ENCODE measurements at places on chromosomes 4 and X.

DNA sequence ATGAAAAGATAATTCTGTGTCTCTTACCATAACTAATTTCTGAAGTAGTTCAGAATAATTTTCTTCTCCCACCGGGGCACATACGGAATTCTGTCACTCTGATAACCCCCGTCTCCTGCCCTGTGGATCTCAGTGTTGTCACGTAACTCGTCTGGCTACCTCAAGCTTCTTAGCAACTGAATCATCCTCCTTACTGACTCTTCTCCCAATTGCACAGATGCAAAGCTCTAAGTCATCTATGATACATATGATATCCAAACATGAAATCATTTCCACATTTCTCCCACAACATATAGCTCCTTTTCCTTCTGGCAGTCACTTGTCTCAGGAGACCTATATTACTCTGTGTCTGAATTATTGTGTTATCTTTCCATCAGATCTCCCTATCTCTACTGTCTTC lies 1043.1 kb upstream of the TENM3 start:
- no peaks in the 10 kb centered on the region for H3K36me3 ChIP-seq
- H3K4me3 ChIP-seq: no peak overlapping the region
- H3K27ac ChIP-seq: no peak overlapping the region
- no peaks in the 10 kb centered on the region for H3K27me3 ChIP-seq
- H3K4me1 ChIP-seq: no peaks in the 10 kb centered on the region

DNA sequence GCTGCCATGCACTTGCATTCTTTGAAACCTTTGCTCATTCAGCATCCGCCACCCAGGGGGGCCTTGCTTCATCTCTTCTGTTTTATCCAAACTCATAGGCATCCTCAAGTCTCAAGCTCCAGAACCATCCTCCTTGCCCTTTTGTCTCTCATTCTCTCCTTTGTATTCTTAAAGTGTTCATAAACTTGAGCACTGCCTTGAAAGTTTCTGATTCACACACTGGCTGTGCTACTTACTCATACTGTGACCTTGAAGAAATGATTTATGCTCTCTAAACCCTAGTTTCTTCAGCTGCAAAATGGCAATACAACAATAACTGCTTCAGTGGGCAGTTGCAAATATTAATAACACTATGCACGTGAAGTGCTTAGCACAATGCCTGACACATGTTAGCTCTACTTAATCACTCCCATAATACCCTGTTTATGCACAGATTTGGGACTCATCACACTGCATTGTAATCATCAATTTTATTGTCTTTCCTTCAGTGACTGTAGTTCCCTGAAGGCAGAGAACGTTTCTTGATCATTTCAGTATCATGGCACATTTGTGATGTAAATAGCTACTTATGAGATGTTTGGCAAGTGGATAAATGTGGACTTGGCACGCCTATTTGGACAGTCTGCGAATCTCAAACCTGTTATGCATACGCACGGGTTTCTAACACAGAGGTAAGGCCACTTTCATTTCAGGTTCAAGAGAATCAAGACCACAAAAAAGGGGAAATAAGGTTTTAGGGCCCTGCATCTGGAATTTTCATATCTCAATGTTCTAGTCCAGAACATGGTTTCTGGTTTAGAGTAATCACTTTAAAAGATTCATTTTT lies 291.0 kb downstream of the LDB2 start:
- no peaks in the 10 kb centered on the region for H3K27me3 ChIP-seq
- no peak overlapping the region for H3K4me3 ChIP-seq
- no peak for DNase-seq
- no peaks in the 10 kb centered on the region for H3K4me1 ChIP-seq
- H3K27ac ChIP-seq: no peak overlapping the region

DNA sequence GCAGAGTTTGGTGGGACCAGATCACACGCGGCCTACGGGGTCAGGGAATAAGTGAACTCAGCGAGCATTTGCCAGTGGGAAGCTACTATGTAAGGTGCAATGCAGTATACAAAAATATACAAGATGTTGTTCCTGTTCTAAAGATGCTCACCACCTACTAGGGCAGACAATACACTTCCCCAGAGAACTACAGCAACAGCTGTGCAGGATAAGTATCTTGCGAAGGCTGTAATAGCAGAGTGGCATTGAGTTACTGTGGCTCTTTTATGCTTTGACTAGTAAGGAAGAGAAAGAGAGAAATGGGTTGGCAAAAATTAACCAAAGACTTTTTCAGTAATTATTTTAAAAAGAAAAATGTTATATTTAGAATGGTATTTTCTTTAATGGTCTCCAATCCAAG lies 61.2 kb downstream of the CDS1 start:
- H3K4me1 ChIP-seq: no peaks in the 10 kb centered on the region
- no peak overlapping the region for H3K4me3 ChIP-seq
- DNase-seq: no peak
- no peak overlapping the region for H3K27ac ChIP-seq
- H3K27me3 ChIP-seq: no peaks in the 10 kb centered on the region
- H3K36me3 ChIP-seq: peaks cover 2% of the 10 kb centered on the region

- H3K36me3 ChIP-seq: no peaks in the 10 kb centered on the region
- H3K27ac ChIP-seq: no peak overlapping the region
- H3K4me3 ChIP-seq: no peak overlapping the region
- H3K4me1 ChIP-seq: no peaks in the 10 kb centered on the region
- no peaks in the 10 kb centered on the region for H3K27me3 ChIP-seq
Observed at GRCh38 chr4:47661741-47662140, 176.1 kb downstream of the CORIN start.

DNA sequence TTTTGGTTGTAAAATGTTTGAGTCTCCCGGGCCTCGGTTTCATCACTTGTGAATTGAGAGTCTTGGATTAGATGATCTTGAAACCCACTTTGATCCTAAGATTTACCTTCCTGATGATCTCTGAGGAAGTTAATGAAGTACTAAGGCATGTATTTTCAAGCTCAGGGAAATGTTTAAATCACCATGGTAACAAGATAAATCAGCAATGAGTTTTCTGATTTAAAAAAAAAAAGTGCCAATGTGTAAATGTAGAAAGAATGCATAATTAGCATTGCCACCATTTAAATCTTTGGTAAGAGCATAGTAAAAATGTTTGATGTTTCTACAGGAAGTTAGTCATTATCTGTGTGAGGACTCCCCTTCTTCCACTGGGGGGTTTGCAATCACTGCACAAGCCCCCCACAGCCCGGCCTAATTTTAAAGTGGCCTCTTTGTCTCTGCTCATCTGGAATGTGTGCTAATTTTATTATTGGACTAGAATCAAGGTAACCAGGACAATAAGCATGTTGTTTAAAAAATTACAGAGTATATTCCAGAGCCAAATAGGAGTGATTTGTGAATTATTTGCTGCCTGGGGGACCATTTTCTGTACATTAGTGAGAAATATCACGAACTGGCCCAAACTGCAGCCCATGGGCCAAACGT lies 93.6 kb downstream of the SLC34A2 start:
- H3K27ac ChIP-seq: no peak overlapping the region
- no peaks in the 10 kb centered on the region for H3K27me3 ChIP-seq
- H3K4me1 ChIP-seq: no peaks in the 10 kb centered on the region
- no peaks in the 10 kb centered on the region for H3K36me3 ChIP-seq

- H3K4me3 ChIP-seq: no peak overlapping the region
- H3K27me3 ChIP-seq: no peaks in the 10 kb centered on the region
- no peaks in the 10 kb centered on the region for H3K36me3 ChIP-seq
- H3K4me1 ChIP-seq: no peaks in the 10 kb centered on the region
- H3K27ac ChIP-seq: no peak overlapping the region
- peak; percentile 1 for DNase-seq
Observed at GRCh38 chr4:136818811-136819330, 713.4 kb downstream of the PCDH18 start.

GRCh38 chr4:8704632-8705031 lies 112.1 kb downstream of the CPZ start:
- H3K27ac ChIP-seq: no peak overlapping the region
- H3K36me3 ChIP-seq: no peaks in the 10 kb centered on the region
- DNase-seq: no peak
- no peak overlapping the region for H3K4me3 ChIP-seq

GRCh38 chr4:182875453-182876405 lies 41.5 kb downstream of the DCTD start:
- no peak for DNase-seq
- H3K4me3 ChIP-seq: no peak overlapping the region
- no peaks in the 10 kb centered on the region for H3K36me3 ChIP-seq
- no peaks in the 10 kb centered on the region for H3K27me3 ChIP-seq
- H3K27ac ChIP-seq: no peak overlapping the region

- no peaks in the 10 kb centered on the region for H3K36me3 ChIP-seq
- H3K4me3 ChIP-seq: no peak overlapping the region
- no peaks in the 10 kb centered on the region for H3K27me3 ChIP-seq
- H3K4me1 ChIP-seq: peaks cover 12% of the 10 kb centered on the region
Observed at GRCh38 chrX:46602468-46603102, 29.0 kb downstream of the CHST7 start.

GRCh38 chr4:87017580-87018342 lies 83.0 kb downstream of the AFF1 start:
- no peak overlapping the region for H3K4me3 ChIP-seq
- DNase-seq: no peak
- peak overlapping the region; percentile 81 for H3K27ac ChIP-seq
- H3K36me3 ChIP-seq: no peaks in the 10 kb centered on the region
- peaks cover 26% of the 10 kb centered on the region for H3K4me1 ChIP-seq

- H3K36me3 ChIP-seq: peaks cover 1% of the 10 kb centered on the region
- no peak for DNase-seq
- no peaks in the 10 kb centered on the region for H3K27me3 ChIP-seq
- no peak overlapping the region for H3K4me3 ChIP-seq
Observed at GRCh38 chr4:84622959-84623358, 40.0 kb downstream of the CDS1 start.

- H3K36me3 ChIP-seq: no peaks in the 10 kb centered on the region
- no peaks in the 10 kb centered on the region for H3K27me3 ChIP-seq
- H3K4me3 ChIP-seq: no peak overlapping the region
- no peak for DNase-seq
Observed at GRCh38 chr4:36414248-36414647, 132.8 kb downstream of the DTHD1 start.

DNA sequence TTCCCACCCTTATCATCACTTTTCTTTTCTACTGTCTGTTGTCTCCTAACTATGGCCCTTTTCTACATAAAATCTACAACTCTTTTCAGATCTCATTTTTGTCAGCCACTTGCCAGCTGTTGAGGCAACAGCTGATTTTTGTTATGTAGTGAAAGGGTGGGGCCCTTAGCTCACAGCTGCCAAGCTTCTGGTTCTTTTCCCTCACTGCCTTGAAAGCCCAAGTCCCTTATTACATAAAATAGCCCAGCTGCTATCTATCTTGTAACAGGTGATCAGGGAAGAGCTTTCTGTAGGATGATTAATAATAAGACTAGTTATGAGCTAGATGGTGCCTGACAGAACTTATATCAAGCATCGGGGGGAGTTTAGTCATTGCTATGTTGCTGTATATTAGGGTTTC lies 45.9 kb downstream of the ADGRL3 start:
- no peaks in the 10 kb centered on the region for H3K27me3 ChIP-seq
- H3K4me3 ChIP-seq: no peak overlapping the region
- no peak overlapping the region for H3K27ac ChIP-seq
- H3K4me1 ChIP-seq: peaks cover 9% of the 10 kb centered on the region
- H3K36me3 ChIP-seq: no peaks in the 10 kb centered on the region

DNA sequence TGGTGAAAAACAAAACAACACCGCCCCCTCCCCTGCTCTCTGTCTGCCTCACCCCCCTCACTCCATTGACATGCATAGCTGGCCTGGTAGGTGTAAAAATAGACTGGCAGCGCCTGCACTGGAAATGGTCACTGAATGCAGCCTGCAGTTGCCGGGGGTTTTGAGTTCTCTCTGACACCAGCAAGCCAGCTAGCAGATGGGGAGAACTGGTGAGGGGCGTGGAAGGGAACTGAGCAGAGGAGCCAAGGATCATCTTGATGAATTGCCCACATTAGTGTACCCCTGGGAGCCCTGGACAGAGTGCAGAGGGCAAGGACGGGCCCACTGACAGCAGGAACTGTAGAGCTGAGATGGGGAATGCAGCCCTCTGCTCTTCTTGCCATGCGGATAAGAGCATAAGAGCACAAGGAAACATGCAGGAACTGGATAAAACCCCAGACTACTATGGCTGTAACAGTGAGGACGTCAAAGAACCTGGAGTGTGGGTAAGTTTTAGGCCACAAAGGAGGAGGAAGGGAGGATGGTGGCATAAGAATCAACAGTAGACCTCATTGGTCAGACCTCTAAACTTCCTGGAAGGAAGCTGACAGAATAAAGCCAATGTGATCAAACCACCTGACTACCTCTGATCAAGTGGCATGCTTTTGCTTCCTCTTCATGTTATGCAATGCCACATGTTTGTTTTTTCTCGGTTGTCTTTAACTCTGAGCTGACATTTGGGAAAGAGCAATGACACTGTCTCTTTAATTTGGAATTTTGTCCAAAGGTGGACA lies 96.3 kb downstream of the ANK2 start:
- H3K4me3 ChIP-seq: no peak overlapping the region
- no peak overlapping the region for H3K27ac ChIP-seq
- no peaks in the 10 kb centered on the region for H3K27me3 ChIP-seq
- H3K4me1 ChIP-seq: peaks cover 4% of the 10 kb centered on the region
- no peaks in the 10 kb centered on the region for H3K36me3 ChIP-seq
- DNase-seq: no peak

DNA sequence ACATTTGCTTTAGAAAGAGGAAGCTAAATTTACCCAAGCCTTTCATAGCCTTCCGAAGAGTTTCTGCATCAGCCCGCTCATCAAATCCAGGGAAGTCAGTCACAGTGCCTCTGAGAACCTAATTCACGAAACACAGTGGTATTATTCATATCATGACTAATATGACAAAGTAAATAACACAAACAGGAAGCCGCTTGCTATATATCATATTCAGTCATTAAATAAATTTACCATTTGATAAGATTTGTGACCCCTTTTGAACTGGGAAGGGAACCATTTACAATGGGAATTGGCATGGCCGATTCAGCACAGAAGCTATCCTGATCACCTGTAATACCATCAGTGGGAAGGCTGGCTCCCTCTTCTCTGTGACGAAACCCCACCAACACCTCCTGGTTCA lies 10.5 kb downstream of the ANXA5 start:
- H3K27ac ChIP-seq: no peak overlapping the region
- no peak overlapping the region for H3K4me3 ChIP-seq
- peaks cover 12% of the 10 kb centered on the region for H3K4me1 ChIP-seq
- peaks cover 21% of the 10 kb centered on the region for H3K36me3 ChIP-seq
- DNase-seq: no peak

DNA sequence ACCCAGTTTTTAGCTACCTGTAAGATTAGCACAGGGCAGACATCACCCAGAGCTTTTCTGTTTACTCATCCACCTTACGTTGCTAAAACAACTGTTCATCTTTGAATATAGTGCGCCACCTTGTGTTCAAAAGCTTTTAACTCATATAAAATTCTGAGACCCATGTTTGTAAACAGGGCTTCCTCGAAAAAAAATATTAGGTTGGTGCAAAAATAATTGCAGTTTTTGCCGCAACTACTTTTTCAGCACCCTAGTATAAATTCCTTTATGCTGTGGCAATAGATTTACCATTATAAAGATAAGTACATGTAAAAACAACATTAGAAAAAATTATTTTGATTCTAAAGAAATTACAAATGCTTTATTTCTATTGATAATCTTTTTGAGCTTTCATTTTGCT lies 147.9 kb downstream of the LRBA start:
- DNase-seq: peak; percentile 90
- no peaks in the 10 kb centered on the region for H3K4me1 ChIP-seq
- H3K4me3 ChIP-seq: no peak overlapping the region

Data from lung (tissue), 17 donors.